ENCODE measurements at places on chromosomes 3 and 15. TPM values are rescaled to one million over a fixed set of nuclear protein-coding genes. Genes with fewer than 3 reads are reported as not detected.

The CLDN18 gene
- not detected for total RNA-seq

GRCh38 chr3:56795829-56796185, 5.9 kb downstream of the ARHGEF3 start:
- peaks cover 53% of the 10 kb centered on the region for H3K4me1 ChIP-seq
- no peak overlapping the region for H3K4me3 ChIP-seq
- no peak for DNase-seq
- no peaks in the 10 kb centered on the region for H3K36me3 ChIP-seq

DNA sequence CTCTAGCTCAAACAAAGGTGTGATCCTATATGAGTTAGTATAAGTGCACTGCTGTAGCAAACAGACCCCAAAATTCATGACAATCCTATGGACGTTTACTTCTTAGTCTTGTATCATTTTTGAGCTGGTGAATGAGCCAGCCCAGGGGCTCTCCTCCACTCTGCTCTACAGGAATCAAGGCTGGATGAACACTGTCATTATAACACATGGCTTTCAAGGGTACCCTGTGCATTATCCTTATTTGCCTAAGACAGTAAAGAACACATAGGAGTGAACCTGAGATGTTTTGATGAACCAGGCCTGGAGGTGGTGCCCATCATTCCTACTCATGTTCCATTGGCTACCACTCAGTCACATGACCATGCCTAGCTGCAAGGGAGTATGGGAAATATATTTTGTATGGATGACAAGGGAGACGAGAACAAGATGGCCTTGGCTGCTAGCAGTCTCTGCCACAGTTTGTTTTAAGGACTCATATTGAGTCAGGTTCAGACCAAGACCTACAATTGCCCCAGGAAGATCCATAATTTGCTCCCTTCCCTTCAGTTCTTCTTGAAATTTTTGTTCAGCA, 107.4 kb upstream of the HES1 start:
- no peak overlapping the region for H3K27ac ChIP-seq
- no peak overlapping the region for H3K4me3 ChIP-seq
- no peaks in the 10 kb centered on the region for H3K36me3 ChIP-seq
- H3K4me1 ChIP-seq = no peaks in the 10 kb centered on the region
- H3K27me3 ChIP-seq = no peaks in the 10 kb centered on the region

DNA sequence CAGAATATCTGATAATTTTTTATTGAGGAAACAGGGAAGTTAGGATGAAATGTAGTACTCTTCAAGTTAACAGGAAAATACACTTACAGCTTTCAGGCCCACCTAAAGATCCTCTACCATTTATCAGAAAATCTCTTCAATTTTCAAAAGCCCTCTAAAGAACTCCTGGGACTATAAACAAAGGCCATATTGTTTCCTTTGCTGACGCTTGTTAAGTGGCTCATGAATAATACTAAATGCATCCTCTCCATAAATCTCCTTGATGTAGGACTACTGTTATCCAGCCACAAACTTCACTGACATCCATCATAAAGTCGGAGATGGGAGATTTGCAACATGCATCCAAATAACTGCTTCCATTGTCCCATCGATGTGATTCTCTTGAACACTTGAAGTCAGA, 326.5 kb downstream of the ZIC1 start:
- no peaks in the 10 kb centered on the region for H3K36me3 ChIP-seq
- no peak for DNase-seq
- no peaks in the 10 kb centered on the region for H3K27me3 ChIP-seq
- no peak overlapping the region for H3K27ac ChIP-seq
- H3K4me1 ChIP-seq = peaks cover 11% of the 10 kb centered on the region
- no peak overlapping the region for H3K4me3 ChIP-seq

DNA sequence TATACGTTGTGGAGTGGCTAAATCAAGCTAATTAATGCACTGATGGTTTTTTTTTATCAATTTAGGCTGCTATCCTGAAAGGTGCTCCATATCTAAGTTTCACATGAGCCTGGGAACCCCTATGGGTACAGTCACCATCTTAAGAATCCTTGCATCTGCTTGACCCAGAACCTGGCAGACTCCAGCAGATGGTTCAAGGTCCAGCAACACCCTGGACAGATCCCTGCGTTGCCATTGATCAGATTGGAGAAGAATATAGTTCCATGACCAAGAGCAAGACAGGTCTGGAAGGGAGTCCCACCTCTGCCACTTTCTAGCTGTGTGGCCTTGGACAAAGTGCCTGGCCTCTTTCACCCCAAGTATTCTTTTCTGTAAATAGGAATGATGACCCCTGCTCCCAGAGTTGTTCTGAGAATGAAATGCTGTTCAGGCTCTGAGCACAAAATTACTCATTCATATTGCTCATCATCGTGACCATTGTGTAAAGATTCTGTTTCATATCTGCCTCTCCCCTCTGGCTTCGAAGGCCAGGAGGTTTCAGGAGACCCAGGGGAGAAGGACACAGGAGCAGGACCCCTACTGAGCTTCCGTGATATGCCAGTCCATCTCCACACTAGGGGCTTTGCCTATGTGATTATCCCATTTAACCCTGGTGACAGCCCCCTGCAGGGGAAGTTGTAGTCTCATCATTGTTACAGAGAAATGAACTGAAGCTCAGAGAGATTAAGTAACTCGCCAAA, 30.0 kb upstream of the TSEN2 start:
- H3K27ac ChIP-seq = no peak overlapping the region
- H3K4me1 ChIP-seq = no peaks in the 10 kb centered on the region
- no peaks in the 10 kb centered on the region for H3K36me3 ChIP-seq
- no peak overlapping the region for H3K4me3 ChIP-seq
- H3K27me3 ChIP-seq = no peaks in the 10 kb centered on the region

The HTR3E gene
- not detected for total RNA-seq

The GJD2 gene
- not detected for total RNA-seq

DNA sequence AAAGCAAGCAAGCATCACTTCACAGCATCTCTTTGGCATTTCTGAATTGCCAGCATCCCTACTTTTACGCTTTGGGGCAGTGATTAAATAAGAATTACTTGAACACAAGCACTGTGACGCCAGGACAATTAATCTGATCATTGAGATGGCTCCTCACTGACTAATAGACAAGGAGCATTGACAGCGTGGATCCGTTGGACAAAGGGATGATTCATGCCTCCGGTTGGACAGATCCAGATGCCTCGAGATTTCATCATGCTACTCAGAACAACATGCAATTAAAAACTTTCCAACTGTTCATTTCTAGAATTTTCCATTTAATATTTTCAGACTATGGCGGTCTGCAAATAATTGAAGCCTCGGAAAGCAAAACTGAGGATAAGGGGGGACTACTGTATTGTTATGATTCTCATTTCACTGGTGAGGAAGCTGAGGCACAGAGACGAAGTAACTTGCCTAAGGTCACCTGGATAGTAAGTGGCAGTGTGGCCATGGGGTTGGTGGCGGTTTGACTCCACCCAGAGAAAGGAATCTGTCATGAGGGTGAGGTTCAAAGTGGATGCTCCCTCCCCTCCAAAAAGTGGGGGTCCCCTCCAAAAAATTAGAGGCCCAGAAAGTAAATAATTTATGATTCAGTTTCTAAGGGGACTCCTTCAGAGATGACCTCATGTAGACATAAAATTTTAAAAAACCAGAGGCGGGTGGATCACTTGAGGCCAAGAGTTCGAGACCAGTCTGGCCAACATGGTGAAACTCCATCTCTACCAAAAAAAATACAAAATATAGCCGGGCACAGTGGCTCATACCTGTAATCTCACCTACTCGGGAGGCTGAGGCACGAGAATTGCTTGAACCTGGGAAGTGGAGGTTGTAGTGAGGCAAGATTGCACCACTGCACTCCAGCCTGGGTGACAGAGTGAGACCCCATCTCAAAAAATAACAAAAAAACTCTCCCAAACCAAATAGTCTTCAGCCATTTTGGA, 12.3 kb upstream of the PGPEP1L start:
- DNase-seq = no peak
- H3K4me3 ChIP-seq = no peak overlapping the region
- H3K27me3 ChIP-seq = no peaks in the 10 kb centered on the region
- H3K27ac ChIP-seq = no peak overlapping the region
- peaks cover 20% of the 10 kb centered on the region for H3K4me1 ChIP-seq

The TMCO5A gene
- total RNA-seq = not detected

GRCh38 chr3:171960159-171960558, 79.2 kb upstream of the FNDC3B start:
- no peak overlapping the region for H3K4me3 ChIP-seq
- H3K27me3 ChIP-seq = no peaks in the 10 kb centered on the region
- no peak for DNase-seq
- H3K36me3 ChIP-seq = no peaks in the 10 kb centered on the region

- no peak overlapping the region for H3K27ac ChIP-seq
- DNase-seq = no peak
- H3K27me3 ChIP-seq = no peaks in the 10 kb centered on the region
These were observed 34.6 kb upstream of the PPIB start for GRCh38 chr15:64197425-64197824.

DNA sequence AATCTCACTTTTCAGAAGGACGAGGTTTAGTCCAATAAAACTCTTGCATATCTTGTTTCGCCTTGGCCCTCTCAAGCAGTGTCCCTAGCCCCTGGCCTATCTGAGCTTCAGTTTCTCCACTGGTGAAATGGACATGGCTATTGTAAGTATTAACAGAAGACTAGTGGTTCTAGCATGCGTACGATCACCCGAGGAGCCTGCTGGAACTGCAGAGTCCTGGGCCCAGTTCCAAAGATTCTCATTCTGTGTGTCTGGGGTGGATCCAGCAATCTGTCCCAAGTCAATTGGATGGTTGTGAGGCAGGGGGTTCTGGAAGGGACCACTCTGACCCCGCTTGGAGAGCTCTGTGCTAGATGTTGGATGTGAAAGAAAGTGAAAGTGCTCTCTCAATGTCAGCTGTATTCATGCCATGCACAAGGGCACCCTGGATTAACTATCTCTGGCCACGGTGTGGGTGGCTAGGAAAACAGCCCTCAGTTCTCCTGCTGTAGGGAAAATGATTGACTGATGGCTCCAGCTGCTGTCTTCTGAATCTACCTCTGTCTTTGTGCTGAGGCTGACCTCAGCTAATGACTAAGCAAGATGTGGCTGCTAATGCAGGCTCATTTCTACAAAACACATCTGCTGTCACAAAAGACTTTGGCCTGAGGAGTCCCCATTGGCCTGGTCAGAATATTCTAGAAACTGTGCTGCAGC, 1.9 kb upstream of the PLA1A start:
- peak overlapping the region; percentile 49 for H3K4me3 ChIP-seq
- peak overlapping the region; percentile 86 for H3K27ac ChIP-seq
- H3K36me3 ChIP-seq = no peaks in the 10 kb centered on the region
- H3K4me1 ChIP-seq = peaks cover 40% of the 10 kb centered on the region
- DNase-seq = peak; percentile 78

DNA sequence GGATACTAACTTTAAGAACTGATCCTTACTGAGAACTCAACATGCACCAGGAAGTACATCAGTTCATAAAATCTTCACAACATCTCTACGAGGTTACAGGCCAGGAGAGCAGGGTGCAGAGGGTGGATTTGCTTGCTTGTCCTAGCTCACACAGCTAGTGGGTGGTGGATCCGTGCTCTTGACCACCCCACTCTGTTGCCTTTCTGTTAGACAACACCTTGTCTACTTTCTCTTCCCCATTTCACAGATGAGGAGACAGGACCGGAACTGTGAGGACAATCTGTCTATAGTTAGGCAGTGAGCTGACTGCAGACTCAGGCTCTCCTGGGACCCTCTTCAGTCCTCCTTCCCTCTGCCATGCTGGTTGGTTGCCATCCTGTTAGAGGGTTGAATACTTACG, 221.7 kb upstream of the TLE3 start:
- H3K27me3 ChIP-seq = no peaks in the 10 kb centered on the region
- no peaks in the 10 kb centered on the region for H3K36me3 ChIP-seq
- no peaks in the 10 kb centered on the region for H3K4me1 ChIP-seq

DNA sequence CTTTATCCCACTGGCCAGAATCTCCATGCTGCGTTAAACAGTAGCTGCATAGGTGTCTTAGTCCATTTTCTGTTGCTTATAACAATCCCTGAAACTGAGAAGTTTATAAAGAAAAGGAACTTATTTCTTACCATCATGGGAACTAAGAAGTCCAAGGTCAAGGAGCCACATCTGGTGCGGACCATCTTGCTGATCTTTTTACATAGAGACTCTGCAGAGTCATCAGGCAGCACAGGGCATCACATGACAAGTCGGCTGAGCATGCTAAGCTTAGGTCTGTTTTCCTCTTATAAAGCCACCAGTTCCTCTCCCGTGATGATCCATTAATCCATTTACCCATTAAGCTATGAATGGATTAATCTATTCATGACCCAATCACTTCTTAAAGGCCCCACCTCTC, 22.4 kb upstream of the FAM174B start:
- H3K36me3 ChIP-seq = no peaks in the 10 kb centered on the region
- H3K4me1 ChIP-seq = no peaks in the 10 kb centered on the region
- H3K27me3 ChIP-seq = no peaks in the 10 kb centered on the region
- DNase-seq = no peak
- no peak overlapping the region for H3K27ac ChIP-seq
- no peak overlapping the region for H3K4me3 ChIP-seq

DNA sequence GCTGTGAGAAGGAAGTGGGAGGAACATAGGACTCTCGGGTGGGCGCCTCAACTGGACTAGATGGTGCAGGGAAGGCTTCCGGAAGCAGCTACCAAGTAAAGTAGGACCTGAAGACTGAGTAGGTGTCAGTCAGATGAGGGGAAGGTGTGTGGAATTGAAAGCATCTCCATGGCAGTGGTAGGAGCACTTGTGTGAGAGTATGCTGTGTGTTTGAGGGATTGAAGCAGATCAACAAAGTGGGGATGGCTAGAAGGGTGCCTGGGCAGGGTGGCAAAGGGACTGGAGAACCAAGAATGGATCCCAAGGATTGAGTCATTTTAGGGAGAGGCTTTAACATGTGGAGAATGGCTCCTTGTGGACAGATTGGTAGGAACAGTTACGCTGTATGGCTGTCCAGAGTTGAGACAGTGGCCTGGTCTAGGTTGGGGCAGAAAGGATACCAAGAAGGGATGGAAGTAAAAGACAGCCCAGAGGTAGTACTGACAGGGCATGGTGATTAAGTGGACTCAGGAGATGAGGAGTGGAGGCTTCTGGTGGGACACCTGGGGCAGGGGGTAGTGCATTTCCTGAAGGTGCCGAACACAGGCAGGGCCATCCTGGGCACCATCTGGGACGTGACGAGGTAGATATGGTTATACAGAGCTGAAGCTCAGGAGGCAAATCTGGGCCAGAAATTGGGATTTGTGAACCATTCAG, 1.5 kb downstream of the UQCC5 start:
- peaks cover 18% of the 10 kb centered on the region for H3K36me3 ChIP-seq
- no peak for DNase-seq
- peaks cover 46% of the 10 kb centered on the region for H3K4me1 ChIP-seq

- H3K27ac ChIP-seq = no peak overlapping the region
- H3K36me3 ChIP-seq = peaks cover 16% of the 10 kb centered on the region
- H3K27me3 ChIP-seq = no peaks in the 10 kb centered on the region
- H3K4me3 ChIP-seq = no peak overlapping the region
- H3K4me1 ChIP-seq = peaks cover 15% of the 10 kb centered on the region
These were observed 43.8 kb upstream of the FBXL22 start for GRCh38 chr15:63553388-63553791.

DNA sequence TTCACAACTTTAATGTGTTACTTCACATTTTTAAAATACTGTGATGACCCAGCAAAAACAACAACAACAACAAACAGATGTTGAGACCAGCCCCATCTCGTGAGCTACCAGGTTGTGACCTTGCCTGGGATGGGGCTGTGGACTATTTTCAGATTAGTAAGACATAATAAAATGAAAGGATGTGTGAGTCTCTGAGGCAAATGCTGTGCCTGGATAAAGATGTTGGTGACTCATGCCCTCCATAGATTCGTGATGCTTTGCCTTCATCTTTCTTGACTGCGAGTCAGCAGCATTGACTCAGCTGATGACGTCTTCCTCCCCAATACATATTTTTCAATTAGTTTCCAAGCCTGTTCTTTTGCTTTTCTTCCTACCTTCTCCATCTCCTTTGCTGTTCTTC, 453.0 kb upstream of the CFAP20DC start:
- no peaks in the 10 kb centered on the region for H3K4me1 ChIP-seq
- DNase-seq = no peak
- H3K4me3 ChIP-seq = no peak overlapping the region
- H3K27me3 ChIP-seq = no peaks in the 10 kb centered on the region
- no peaks in the 10 kb centered on the region for H3K36me3 ChIP-seq
- H3K27ac ChIP-seq = no peak overlapping the region

All from gastrocnemius medialis (tissue), 4 donors.